ENCODE measurements at places on chromosomes 3 and 15.

DNA sequence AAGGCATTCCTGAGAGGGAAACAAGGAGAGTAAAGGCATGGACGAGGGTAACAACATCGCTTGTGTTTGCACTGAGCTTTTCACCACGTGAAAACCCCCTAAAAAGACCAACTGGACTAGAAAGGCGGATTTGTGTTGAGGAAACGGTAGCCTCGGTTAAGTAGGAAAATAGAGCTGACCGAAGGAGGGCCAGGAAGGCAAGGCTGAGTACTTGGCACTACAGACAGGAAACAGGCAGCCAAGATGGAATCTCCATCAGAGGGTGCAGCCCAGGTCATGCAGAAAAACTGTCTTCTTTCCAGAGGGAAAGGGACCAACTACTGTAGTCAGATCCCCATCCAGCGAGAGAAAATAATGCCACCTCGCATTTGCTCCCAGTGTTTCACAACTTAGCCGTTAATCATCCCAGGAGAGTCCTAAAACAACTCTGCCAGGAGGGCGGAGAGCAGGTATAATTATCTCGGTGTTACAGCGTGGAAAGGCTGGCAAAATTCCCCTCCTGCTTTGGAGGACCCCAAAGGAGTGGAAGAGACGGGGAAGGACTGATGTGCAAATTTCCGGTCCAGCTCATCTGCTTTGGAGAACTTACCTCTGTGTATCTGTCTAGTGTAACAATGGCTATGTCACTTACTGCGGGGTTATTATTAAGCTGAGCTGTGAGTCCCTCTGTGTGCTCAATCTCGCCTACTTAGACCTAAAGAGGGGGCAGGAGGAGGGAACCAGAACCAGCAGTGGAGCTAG, 77.2 kb downstream of the MYO1E start:
- peak; percentile 53 for DNase-seq

- DNase-seq = no peak
These were observed 367.7 kb downstream of the CGGBP1 start for GRCh38 chr3:87691109-87691508.

GRCh38 chr3:80771085-80771484, 990.4 kb downstream of the GBE1 start:
- no peak for DNase-seq

GRCh38 chr15:65653341-65653740, 31.6 kb downstream of the SLC24A1 start:
- DNase-seq = no peak

DNA sequence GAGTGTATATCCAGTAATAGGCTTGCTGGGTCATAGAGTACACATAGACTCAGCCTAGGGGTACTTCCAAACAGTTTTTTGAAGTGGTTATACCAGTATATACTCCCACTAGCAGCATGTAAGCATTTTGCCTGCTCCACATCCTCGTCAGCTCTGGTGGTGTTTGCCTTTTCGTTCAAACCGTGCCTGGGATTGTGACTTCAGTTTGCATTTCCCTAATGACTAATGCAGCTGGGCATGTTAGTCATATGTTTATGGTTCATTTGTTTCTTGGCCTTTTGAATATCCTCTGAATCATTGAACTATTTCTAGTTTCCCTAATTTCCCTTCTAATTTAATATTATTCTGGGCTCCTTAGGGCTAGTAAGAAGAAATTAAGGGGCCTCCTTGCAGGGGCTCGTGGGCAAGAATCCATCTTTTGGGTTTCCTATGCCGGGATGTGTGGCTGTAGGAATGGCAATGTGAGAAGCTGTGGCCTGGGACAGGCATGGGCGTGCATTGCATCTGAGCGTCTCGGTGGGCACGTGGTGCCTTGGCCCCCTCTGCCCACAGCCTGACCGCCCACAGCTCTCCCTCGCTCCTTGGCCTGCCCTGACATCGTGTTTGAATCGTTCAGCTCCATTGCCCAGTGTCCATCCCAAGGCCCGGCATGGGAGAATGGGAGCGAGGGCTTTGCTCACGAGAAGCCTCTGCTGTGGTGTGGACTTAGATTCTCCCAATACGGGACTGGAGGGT, 26.4 kb downstream of the FAH start:
- DNase-seq = no peak

GRCh38 chr3:61334783-61335182, 83.5 kb upstream of the FHIT start:
- no peak for DNase-seq

- no peak for DNase-seq
These were observed 12.8 kb downstream of the FOXL2 start for GRCh38 chr3:138933981-138934691.

- peak; percentile 45 for DNase-seq
These were observed 13.4 kb upstream of the NR2F2 start for GRCh38 chr15:96316953-96317629.

GRCh38 chr3:113167825-113168801, 43.2 kb upstream of the BOC start:
- no peak for DNase-seq

Measured in left lobe of liver (tissue), 2 donors.